ENCODE measurements at places on chromosomes 7 and 10. TPM values are rescaled to one million over a fixed set of nuclear protein-coding genes. Genes with fewer than 3 reads are reported as not detected.
A peak's percentile ranks its signal among the peaks of the same experiment; 100 is the strongest.

The PCGF6 gene
- 9.4 TPM for total RNA-seq

DNA sequence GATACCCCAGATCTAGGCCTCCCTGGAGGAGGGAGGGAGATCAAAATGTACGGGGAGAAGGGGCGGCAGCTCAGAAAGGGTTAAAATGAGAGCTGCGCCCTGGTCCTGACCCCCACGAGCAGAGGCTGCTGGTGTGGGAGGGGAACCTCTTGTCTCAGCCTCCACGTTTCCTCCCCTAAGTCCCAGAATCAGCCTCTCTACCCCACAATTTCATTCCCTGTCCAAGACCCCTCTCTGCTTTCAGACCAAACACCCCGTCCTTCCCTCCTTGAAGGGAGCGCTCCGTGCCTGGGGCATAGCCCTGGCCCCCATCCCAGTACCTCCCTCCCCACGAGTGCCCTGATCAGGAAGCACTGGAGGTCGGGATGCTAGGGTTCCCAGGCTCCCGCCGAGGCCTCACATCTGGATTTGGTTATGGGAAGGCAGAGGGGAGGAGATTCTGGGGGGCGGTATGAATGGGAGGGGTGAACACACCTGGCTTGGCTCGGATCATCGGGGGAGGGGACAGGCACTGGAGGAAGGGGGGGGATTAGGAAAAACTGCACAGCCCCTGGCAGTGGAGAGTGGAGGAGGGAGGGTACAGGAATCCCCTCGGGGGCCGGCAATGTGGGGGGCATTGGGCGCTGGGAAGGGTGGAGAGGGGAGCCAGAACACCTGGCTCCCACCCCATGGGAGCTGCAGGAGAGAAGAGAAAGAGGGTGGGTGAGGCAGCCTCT is 2.7 kb downstream of the EPHB4 start:
- DNase-seq = no peak

The SLC16A12 gene
- total RNA-seq = 1.2 TPM

DNA sequence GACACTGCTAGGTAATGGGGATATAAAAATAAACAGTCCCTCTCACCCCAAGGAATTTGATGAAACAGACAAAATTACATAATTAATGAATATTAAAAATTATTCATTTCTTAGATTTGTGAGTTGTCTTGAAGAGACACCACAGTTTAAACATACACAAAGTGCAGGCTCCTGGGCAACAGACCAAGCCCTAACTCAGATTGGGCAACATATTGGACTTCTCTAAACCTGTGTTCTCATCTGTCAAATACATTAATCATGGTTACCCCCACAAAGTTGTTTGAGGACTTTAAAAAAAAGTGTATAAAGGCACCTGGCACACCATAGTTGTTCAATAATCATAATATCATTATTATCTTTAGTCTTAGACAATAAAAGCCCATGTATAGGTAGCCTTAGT is 62.5 kb upstream of the CAPZA2 start:
- no peak for DNase-seq

The GDF10 gene
- 0.98 TPM for total RNA-seq

- peak; percentile 50 for DNase-seq
Observed at GRCh38 chr10:35487336-35488034, 117.7 kb upstream of the GJD4 start.

GRCh38 chr7:35817930-35818329 is 17.1 kb downstream of the SEPTIN7 start:
- no peak for DNase-seq

The HTR7 gene
- 0.18 TPM for total RNA-seq

- DNase-seq = no peak
Observed at GRCh38 chr10:77498829-77499228, 138.8 kb downstream of the KCNMA1 start.

DNA sequence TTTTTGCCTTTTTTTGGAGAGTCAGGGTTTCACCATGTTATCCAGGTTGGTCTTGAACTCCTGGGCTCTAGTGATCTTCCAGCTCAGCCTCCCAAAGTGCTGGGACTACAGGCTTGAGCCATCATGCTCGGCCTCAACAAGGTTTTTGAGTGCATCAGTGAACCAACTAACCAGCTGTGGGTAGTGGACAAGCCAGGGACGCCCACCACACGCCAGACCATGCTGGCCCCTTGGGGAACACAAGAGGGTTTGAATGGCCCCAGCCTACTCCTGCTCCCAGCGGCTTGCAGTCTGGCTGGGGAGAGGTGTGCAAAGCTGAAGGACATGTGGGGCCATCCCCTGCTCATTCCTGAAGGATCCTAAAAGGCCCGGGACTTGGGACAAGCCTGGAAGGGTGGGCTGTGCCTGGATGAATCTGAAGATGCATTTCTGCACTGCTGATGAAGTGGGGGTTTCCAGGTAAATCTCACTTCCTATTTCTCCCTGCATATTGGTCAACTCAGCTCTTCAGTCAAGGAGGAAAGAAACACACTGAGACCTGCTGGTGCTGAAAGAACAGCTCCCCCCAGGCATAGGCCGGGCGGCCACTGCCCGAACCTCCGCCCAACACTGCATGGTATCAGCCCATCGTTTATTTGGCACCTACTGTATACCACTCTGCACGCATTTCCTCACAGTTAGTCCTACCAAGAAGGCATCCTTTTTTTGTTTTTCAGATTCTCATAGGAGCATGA is 6.9 kb downstream of the MMD2 start:
- no peak for DNase-seq

DNA sequence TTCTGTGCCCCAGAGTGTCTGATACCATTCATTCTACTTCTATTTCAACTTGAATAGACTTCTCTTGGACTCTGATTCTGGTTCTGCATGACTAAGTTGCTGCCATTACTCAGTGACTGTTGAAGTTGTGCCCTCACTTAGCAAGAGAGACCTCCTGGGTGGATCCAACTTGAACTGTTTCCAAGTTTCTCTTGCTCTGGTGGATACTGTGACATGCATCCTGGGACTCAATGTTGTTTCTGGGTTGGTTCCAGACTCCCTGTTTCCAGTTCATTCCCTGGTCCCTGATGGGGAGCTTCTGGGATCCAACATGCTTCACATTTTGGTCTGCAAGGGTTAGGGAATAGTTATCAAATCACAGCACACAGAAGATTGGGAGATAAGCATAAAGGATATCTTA is 26.2 kb upstream of the PRPF18 start:
- no peak for DNase-seq

DNA sequence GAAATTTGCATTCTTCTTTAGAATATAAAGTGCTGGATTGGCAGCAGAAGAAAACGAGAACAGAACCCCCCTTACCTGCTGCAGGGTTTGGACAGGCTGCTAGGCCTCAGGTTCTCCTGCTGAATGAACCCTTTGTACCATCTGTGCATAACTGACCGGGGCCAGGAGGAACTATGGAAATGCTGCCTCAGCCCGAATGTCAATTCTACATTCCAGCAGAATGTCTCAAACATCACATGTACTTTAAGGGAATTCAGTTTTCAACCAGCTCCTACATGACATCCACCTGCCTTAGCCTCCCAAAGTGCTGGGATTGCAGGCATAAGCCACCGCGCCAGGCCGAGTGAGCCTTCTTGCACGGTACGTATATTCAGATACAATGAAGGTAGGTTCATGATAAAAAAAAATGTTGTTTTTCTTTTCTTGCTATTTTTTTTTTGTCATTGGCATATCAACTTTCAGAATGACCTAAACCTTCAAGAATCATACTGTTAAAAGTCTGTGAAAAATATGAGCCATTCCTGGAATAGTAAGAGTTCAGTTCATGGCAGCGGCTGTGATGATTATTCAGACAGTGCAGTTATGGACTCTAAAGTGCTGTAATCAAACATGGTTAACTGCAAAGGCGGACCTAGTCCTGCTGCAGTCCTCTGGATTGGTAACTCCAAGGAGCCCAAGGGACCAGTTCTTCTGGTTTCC is 84.4 kb upstream of the TNS3 start:
- DNase-seq = peak; percentile 64

DNA sequence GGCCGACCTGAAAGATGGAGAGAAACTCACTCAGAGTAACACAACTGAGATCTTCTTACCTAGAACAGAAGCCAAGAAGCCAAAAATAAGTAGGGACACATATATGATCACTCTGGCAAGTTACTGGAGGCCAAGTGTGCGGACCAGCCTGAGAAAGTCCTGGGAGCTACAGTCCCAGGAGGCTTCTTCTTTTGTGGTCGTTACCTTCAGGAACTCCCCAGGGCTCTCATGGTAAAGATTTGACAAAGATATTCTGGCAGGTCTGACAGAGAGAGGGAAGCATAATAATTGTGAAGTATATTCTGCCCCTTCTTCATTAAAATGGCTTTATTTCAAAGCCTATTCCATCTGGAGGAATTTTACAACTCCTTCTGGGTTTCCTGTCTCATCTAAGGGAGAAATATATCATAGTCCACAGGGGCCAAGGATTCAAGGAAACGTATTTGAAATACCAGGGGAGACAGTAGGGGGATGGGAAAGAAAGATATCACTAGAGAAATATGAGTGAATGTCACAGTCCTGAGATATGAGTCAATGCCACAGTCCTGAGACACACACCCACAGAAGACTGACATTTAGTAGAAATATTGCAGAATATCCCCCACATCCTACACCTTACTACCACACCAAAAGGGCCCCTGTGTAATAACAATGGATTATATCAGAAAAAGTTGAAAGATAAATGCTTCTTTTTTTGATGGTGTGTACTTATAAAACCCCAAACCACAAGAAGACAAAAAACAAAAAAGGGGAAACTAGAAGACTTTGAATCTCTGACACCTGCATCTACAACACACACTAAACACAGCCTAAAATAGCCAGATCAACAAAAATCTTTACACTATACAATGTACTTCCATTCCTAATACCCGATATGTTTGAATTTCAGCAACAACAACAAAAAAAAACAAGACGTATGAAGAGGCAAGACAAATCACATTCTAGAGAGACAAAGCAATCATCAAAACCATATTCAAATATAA is 594.2 kb upstream of the NRG3 start:
- DNase-seq = no peak

- no peak for DNase-seq
Observed at GRCh38 chr10:132963430-132963960, 21.1 kb upstream of the CFAP46 start.
